ENCODE measurements at places on chromosomes 7 and 10.

GRCh38 chr7:70752794-70753241 is 379.1 kb upstream of the GALNT17 start:
- no peak for DNase-seq

DNA sequence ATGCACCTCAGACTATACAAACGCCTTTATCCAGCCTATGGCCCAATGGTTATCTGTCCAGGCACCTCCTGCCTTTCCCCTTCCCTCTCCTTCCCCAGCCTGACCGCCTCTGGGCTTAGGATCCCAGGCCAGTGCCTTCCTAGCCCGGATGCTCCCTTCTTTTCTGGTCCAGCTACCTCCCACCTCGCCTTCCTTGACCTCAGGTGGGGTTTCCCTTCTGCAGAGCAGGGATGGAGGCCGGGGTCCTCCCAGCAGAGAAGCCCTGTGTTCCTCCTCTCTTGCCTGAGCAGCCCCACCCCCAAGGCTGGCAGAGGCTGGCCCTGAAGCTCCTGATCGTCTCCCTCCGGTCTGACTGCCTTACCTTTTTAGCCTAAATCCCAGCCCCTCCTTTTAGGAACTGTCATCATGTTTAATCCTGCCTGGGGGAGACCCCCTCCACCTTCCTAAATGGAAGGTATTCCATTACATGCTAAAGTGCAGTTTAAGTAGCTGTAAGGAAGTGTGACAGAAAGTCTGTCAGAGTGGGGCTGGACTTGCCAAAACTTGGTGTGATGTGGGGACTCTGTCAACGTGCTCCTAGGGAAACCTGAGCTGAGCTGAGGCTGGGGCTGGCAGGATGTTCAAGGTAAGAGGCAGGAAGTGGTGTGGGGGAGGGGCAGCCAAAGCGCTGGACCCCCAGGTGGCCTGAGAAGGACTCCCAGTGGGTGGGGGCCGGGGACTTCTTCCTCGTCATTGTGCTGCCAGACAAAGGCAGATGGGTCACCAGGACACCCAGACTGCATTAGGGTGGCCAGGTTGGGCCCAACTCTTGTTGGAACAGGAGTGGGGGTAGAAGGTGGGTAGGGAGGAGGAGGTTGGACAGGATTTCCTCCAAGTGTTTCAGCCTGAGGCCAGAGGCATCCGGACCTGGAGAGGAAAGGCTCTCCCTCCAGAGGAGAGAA is 39.5 kb downstream of the LBX1 start:
- DNase-seq, result no peak

DNA sequence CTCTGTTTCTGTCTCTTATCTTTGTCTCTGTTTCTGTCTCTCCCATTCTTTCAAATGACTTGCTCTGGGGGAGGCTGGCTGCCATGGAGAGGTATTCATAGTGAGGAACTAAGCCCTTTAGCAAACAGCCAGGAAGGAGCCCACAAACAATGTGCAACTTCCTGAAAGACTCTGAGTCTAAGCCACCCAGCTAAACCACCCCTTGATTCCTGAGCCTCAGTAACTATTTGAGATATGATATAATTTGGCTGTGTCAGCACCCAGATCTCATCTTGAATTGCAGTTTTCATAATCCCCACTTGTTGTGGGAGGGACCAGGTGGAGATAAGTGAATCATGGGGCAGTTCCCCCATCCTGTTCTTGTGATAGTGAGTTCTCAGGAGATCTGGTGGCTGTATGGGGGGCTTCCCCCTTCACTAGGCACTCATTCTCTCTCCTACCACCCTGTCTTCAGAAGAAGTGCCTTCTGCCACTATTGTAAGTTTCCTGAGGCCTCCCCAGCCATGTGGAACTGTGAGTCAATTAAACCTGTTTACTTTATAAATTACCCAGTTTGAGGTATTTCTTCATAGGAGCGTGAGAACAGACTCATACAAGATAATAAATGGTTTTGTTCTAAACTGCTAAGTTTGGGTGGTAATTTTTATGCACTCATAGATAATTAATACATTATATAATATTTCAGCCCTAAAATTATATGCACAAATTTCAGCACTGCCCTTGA is 121.2 kb upstream of the FOXP2 start:
- no peak for DNase-seq

DNA sequence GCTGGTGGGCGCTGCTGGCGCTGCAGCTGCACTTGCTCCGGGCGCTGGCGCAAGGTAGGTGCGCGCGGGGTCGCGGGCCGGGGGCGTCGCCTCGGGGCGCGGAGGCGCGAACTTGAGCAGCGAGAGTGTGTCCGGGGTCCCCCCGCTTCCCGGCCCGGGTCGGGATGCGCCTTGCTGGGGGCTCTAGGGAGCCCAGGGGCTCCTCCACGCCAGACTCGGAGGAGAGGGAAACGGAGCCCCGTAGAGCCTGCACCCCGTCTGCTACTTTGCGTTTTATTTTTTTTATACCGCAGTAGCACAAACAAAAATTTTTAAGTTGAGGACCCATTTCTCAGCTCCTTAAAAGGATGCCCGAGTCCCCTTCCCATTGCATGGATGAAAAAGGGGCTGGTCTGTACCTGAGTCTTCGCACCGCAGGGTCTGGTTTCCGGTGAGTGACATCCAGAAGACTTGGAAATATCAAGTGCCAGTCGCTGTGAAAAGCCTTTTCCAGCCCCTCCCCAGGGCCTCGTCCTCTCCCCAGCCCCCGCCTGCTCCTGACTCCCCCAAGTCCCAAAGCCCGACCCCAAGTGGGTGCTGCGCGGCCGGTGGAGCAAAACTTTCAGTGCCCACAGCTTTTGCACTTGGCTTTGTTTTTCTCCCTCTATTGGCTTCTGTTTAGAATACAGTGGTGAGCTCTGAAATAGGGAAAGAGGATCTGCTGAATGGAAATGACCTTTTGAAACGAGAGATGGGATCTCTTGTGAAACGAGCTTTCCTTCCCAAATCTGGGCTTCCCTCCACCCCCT is 973 bp downstream of the SDK1 start:
- DNase-seq, result no peak

GRCh38 chr7:103940382-103941268 is 48.8 kb downstream of the RELN start:
- DNase-seq, result no peak

DNA sequence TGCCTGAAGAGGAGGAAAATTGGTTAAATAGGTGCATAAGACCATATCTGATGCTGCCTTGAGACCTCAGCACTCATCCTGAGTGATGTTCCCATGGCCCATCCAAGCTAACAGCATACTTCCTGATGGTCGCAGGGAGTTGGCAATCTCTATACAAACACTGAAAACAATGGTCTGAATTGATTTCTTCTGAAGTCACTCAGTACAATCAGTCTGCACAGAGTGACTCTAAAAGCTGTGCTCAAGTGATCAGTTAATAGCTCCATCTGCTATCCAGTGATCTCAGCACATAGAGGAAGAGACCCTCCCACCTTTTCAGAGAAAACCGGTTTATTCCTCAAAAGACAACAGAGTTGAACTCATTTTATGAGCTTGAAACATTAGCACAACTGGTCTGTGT is 3.9 kb downstream of the PPP1R17 start:
- no peak for DNase-seq

- DNase-seq, result no peak
These were observed at the start of gene CCDC3 for GRCh38 chr10:13001041-13001886. TSS of gene CCDC3 (minus strand) at chr10:13001713. CDS start at chr10:13001570, 143 bp downstream.

DNA sequence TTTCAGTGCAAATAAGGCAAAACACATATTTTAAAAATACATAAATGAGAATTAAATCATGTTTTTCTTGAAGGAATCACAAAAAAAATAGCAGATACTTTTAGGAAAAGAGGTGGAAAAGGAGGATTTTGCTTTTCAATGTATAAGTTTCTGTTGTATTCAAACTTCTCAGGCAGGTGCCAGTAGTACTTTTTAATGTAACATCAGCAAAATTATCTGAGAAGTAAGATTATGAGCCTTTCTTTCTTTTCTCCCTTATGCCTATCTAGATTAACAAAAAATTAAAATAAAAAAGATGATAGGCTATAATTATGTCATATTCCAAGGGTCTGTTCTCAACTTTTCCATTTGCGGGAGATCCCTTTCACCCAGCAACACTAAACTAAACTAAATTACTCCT is 2.6 kb downstream of the DRGX start:
- DNase-seq, result no peak

GRCh38 chr7:24035366-24036032 is 248.5 kb upstream of the NPY start:
- no peak for DNase-seq

GRCh38 chr10:133616371-133617130 is 10.0 kb downstream of the FRG2B start:
- DNase-seq, result no peak

- DNase-seq, result no peak
These were observed 198.2 kb downstream of the EBF3 start for GRCh38 chr10:129765664-129766550.

- no peak for DNase-seq
These were observed 206.3 kb upstream of the PODXL start for GRCh38 chr7:131762753-131763152.

DNA sequence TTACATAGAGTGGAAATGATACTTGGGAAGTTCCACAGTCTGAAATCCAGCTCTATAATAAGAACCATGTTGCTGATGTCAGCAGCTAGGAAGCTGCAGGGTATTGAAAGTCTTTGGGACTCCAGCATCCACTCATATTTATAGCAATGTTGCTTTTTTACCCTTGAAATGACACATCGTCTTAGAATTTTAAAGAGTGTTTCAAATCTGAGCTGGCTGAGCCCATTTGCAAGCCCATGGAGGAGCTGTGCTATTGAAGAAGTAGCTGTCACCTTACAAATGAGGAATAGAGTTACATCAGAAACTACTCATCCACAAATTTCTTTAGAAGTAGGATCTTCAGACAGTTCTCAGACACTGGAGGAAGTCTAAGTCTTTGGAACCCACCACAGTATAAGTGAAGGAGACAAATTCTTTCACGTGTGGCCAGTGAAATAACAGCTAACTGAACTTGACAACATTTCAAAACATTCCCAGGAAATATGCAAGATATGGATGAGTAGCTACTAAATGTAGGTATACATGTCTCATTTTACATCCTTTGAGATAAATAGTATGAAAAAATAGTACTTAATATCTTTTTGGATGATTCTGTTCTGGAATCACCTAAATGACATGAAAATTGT is 203.6 kb downstream of the ZNF365 start:
- no peak for DNase-seq

GRCh38 chr7:36601601-36602000 is 122.7 kb downstream of the AOAH start:
- no peak for DNase-seq

GRCh38 chr7:124723012-124723411 is 42.6 kb downstream of the GPR37 start:
- DNase-seq, result no peak

GRCh38 chr10:47133871-47134570 is 166.0 kb upstream of the GDF10 start:
- DNase-seq, result no peak

DNA sequence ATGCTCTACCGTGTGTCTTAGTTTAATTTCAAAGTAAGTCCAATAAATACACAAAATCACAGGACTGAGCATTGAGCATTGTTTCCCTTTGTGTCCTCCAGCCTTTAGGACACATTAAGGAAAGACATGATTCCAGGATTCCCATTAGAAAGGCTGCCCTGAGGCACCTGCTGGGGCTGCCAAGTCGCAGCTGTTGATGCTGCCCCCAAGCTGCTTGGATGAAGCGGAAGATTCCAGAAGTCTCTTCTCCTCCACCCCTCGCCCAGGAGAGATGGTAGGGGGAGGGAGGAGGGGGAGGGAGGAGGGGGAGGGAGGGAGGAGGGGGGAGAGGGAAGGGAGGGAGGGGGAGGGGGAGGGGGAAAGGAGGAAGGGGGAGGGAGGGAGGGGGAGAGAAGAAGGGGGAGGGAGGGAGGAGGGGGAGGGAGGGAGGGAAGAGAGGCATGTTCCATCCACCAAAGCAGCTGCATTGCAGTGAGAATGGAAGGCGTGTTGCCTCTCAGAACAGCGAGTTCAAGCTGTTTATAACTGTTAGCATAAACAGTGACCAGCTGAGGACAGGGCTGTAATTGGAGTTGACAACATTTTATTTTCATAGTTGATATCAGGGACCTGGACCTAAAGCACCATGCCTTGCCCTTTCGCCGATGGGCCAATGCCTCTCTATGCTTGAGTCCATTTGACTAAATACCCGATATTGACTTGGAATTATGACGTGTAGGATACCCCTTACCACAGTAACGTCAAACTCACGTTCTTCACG is 67.3 kb downstream of the DIP2C start:
- no peak for DNase-seq

DNA sequence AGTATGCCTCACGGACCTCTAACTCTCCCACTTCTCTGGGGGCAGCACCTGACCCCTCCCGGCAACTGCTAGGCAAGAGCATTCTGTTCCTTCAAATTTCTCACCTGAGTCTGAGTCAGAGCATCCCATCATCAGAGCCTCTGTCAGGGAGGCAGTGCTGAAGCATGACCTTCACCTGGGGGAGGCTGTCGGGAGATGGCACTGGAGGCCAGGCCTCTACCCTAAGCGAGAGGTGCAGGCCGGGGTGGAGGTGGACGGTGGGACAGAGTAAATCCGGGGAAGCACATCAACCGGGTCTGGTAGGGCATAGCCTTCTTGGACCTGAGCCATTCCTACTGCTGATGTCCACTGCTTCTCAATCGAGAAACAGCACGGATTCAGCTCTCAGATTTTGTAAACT is 90.4 kb downstream of the SPAG6 start:
- no peak for DNase-seq

DNA sequence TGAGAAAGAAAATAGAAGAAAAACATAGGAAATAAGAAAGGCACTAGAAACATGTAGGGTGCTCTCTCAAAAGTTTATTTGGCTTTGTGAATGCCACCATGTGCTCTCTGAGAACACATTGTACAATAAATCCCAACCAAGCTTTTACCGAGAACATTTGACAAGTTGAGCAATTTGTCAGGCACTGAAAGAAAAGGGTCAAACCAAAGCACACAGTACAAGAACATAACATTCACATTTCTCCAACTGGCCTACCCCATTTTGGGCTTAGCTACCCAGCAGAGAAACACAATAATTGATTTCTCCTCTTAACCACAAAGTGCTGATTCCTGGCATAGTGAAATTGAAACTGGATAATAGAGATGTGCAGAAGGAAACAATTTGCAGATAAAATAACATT is 69.2 kb upstream of the SLC39A12 start:
- no peak for DNase-seq

GRCh38 chr10:77667426-77668324 is 30.1 kb upstream of the KCNMA1 start:
- DNase-seq, result no peak

- DNase-seq, result no peak
These were observed 1063.0 kb upstream of the AUTS2 start for GRCh38 chr7:68535266-68535665.

GRCh38 chr10:88437411-88437810 is 145.7 kb downstream of the RNLS start:
- no peak for DNase-seq

- DNase-seq, result no peak
These were observed 284.5 kb upstream of the SEMA3D start for GRCh38 chr7:85471307-85471706.
